ENCODE measurements at places on chromosomes 7 and 10.

DNA sequence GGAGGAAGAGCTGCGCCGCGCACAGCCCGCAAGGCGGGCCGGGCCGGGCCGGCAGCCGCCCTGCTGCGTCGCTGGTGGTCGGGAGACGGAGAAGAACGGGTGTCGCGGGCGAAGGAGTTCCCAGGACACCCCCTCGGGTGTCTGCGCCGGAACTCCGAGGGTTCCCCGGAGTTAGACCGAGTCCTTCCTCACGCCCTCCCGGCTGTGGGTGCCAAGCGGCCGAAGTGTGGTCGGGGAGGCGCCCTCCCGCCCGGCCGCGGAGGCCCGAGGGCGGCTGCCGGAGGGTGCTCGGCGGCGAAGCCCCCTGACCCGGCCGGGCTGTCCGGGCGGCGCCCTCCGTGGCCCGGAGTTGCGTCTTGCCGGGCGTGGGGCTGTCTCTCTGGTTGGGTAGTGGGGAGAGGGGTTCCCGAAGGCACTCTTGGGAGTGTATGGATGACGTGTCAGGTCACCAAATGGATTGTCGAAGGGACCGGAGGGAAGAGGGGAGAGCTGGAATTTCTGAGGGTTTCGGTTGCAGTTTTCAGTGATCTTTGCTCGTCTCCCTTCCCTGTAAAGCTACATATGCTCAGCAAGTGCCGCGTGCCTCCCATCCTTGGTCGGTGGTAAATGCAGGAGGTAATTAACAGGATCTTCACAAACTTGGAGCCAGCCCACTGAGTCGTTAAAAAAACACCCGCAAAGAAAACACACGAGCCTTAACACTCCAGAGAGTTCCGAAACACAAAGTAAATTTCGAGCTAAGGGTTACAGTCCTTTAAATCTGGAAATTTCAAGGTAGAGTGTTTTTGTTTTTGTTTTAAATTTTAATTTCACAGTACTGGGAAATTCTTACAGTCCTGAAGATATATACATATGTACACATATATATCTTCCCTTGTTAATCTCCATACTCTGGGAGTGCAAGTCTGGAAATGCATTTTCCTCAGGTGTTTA lies 871 bp downstream of the ST7 start:
- peak; percentile 65 for DNase-seq

DNA sequence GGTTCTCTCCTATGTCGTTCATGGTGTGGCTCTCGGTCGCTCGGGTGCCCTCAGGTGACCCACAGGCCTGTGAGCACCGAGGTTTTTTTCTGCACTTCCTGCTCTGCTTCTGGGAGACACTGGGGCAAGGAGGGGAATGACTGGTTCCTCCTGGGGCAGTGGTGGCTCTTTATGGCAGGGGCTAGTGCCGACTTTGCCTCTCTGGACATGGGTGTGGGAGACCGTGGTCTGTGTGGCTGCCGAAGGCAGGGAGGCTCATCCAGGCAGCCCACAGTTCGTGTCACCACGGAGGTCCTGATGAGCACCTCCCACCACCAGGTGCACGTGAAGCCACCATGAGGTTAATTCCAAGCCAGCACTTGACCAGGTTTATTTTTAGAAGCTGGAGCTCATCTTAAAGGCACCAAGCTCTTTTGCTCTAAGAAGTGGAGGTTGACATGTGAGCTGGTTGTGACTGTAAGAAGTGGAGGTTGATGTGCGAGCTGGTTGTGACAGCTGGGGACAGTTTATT lies 24.7 kb upstream of the DPYSL4 start:
- no peak for DNase-seq

- DNase-seq, result no peak
These were observed 24.6 kb upstream of the MPP7 start for GRCh38 chr10:28327491-28327880.

DNA sequence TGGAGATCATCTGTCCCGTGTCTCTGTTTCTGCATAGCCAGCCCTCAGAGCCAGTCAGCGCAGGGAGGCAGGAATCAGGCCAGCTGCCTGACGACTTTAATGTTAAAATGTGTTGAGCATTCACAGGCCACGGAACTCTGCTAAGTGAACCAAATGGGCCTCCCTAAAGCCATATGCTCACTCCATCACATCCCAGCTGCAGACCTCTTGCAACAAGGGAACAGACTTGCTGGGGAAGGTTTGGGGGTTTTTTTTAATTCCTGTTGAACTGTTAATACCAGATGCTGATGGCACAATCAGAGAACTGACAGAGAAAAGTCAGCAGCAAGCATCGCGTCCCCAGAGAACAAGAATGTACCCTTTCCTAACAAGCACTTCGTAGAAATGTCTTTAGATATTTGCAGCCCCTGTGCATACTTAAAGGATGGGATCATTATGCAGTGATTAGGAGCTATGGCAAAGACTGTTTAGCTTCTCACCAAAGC lies 900.4 kb upstream of the AUTS2 start:
- peak; percentile 27 for DNase-seq

DNA sequence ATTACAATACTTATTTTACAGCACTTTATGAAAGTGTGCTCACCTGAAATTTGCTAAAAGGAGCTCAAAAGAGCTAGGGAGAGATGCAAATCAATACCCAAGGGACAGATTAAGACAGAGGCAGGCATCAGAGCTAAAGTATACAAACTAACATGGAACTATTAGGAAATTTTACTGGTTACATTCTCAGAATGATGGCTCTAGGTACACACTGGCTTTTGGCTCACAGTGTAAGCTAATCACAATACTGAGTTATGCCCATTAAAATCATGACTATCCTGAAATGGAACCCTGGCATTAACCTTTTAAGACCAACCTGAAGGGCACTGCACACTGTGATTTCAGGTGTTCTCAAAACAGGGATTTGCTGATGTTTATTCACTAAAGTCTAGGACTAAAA lies 98.1 kb downstream of the NT5C2 start:
- DNase-seq, result no peak

DNA sequence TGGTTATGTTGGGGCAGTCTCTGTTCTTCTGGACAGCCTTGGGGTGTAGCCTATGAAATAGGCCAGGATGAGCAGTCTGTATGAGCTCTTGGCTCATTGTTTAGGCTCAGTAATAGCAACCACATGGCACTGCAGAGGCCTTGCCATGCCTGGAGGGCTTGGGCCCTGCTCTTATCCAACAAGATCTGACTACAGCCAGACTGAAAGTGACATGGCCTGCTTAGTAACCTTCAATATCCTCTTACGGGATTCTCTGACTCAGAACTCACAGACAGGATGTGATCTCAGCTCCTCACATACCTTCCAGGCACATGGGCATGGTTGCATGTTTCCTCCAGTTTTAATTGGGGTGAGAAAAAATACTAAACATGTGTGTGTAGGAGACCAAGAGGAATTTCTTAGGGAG lies 289.3 kb downstream of the PTEN start:
- peak; percentile 97 for DNase-seq

DNA sequence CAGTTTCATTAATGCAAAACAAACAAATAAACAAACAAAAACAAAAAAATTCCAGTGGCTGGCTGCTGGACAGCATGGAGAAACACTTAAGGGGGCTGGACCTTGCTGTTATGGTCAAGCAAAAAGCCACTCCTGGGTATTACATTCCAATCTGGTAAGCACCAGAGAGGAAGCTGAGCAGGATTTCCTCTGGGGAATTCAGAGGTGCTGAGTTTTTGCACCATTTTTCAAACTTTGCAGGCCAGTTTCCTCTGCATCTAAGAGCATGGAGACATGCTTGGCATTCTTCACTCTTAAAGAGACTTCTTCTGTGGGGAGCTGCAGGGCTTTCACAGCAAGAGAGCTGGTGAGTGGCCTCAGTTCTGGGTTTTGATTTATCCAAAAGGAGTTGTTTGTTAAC lies 84.5 kb downstream of the FZD1 start:
- DNase-seq, result peak; percentile 42

GRCh38 chr10:86693721-86694369 lies 25.5 kb downstream of the LDB3 start:
- DNase-seq, result peak; percentile 27

- DNase-seq, result peak; percentile 95
These were observed 61.9 kb downstream of the TES start for GRCh38 chr7:116271963-116272886.
